ENCODE measurements at places on chromosomes 11 and 22.

- DNase-seq: no peak
These were observed 505.2 kb downstream of the NTM start for GRCh38 chr11:131875611-131876010.

- peak; percentile 53 for DNase-seq
These were observed 49.2 kb downstream of the CNTN5 start for GRCh38 chr11:99069856-99070444.

DNA sequence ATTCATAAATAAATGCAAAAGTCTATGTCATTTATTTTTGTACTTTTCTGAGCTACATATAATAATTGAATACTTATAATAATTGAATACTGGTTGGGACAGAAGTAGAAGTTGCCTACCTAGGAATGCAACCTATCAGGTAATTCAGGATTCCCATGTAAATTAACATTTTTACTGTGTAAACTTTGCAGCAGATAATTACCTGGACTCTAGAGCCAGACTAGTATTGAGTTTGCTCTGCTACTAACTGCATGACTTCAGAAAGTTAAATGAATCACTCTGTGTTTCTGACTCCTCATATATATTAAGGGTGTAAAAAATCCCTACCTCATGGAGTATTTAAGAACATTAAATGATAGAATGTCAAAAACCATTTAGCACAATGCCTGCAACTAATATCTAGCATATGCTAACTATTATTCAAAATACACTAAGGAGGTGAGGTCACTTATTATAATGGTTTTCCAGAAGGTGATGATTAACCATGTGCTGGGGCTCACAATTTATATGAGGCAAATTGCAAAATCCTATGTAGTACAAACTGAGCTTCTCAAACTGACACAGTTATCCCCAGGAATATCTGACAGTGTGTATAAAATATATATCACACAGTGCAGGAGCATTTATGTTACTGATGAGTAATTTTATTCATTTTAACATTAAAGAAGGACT, 138.1 kb upstream of the ANO3 start:
- no peak for DNase-seq

GRCh38 chr11:23078289-23078971, 218.2 kb upstream of the CCDC179 start:
- DNase-seq: no peak

- peak; percentile 39 for DNase-seq
These were observed 268.1 kb downstream of the BUD13 start for GRCh38 chr11:116504541-116505297.

GRCh38 chr22:17137170-17137569, 16.0 kb upstream of the TMEM121B start:
- no peak for DNase-seq

GRCh38 chr11:46404476-46405017, 13.0 kb upstream of the CHRM4 start:
- no peak for DNase-seq

DNA sequence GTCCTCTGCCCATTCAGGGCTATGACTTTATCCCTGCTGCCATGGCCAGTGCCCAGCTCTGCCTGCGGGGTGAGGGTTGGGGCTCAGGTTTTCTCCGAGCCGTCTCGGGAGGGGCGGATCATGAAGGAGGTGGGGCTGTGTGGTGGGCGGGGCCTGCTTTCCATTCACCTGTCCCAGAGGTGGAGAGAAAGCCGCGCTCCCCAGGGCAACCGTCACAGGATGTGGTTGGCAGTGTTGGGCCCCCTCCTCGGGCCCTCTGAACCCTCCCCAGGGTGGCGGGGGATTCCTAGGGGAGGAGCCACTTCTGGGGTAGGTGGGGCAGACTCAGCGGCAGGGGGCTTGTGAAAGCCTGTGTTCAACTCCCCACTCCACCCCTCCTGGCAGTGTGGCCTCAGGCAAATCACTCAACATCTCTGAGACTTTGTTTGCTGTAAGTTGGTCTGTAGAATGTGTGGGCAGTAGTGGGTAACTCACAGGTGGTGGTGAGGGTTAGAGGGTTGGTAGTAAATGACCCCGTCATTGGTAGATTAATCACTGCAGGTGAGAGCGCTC, 50.3 kb downstream of the CD6 start:
- no peak for DNase-seq

GRCh38 chr11:104219096-104219495, 55.1 kb upstream of the PDGFD start:
- DNase-seq: no peak

GRCh38 chr11:20881328-20882079, 212.1 kb downstream of the NELL1 start:
- no peak for DNase-seq

DNA sequence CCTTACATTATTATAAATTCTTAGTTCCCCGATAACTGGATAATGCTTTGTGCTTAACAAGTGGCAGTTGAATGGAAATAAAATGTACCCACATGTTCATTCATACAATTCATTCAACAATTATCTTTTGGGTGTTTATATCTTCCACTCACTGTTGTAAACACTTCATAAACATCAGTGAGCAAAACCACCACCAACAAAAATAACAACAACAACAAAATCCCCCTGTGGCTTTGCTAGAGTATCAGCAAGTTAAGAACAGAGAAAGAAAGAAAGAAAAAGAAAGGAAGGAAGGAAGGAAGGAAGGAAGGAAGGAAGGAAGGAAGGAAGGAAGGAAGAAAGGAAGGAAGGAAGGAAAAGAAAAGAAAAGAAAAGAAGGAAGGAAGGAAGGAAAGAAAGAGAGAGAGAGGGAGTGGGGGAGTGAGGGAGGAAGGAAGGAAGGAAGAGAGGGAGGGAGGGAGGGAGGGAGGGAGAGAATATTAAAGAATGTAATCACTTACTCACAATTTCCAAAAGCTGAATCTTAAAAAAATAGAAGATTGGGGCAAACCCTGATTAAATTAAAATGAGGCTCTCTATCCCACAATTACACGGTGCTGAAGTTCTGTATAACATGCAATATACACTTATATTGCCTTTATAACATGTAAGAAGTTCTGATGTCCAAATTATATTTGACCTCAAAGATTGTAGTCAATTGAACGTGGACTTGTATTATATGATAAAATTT, 2238.8 kb downstream of the LRRC4C start:
- DNase-seq: no peak

GRCh38 chr11:31555938-31556337, 46.4 kb downstream of the ELP4 start:
- no peak for DNase-seq

DNA sequence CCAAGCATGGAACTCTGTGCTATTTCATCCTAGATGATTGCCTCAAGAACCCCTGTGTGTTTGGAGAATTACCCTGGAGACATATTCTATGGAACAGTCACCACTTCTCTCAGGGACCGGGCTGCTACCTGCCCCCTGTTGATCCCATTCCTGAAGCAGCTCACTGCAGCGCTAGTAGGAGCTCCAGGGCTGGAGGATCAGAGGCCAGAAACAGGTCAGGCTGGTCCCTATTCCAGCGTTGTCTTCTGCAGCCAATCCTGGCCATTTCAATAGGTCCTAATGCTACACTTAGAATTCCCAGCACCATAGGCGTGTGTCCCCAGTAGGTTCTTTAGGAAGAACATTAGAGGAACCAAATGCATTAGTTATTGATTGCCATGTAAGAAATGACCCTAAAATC, 48.9 kb downstream of the BTG4 start:
- no peak for DNase-seq

DNA sequence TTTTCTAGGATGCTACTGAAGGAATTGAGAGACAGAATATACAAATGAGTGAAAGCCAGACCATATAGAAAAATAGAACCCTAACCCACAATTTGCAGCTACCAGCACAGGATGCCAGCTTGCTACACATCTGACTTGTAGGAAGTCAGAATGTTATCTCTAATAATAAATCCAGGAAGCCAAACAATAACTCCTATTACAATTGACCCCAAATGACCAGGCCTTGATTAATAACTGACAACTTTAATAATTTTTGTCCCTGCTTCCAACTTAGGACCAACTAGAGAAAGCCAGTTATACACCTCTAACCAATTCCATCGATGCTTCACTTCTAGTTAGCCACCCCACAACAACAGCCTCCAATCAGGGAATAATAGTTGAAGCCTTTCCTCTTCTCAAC, 193.4 kb downstream of the CASP12 start:
- no peak for DNase-seq

DNA sequence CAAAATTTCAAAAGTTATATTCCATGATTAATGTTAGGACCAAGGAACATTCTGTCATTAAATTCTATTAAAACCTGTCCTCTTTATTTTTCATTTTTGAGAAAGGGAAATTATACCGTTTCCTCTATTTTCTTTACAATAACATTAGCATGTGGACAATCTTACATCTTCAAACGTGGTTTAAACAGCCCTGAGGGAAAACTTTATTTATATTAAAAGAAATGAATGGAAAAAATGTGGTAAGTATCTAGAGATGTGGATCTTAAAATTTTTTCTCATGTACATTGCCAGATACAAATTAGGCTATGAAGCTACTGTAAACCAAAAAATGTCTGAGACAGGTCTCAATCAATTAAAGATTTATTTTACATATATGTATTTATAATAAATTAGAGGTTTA, 18.9 kb upstream of the FIBIN start:
- no peak for DNase-seq

DNA sequence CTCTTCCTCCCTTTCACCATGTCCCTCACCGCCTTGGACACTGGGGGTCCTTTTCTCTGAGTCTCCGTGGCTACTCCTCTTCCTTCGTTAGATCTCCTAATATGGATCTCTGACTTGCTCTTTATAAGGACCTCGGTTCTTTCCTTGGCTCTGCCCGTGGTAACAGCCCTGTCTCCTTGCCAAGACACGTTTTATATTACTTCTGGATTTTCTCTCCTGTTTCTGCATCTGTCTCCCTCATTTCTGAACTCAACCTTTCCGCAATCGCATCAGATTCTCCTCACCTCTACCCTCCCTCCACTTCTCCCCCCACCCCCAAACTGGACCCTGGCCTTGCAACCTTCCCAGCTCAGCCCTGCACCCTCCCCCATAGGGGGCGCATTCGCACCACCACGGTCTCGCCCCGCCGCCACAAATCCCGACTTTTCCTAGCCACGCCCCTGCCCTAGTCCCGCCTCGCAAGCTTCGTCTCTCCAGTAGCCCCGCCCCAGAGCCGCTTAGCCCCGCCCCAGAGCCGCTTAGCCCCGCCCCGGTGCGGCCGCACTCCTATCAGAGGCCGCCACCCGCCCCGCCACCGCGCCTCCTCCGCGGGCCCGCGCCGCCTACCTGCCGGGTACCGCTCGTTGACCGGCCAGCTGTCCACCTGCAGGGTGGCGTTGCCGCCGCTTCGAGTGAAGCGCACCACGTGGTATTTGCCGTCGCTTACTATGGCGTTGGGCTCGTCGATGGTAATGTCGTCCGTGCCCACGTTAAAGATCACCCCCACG, 39.0 kb downstream of the SLC22A12 start:
- DNase-seq: no peak

DNA sequence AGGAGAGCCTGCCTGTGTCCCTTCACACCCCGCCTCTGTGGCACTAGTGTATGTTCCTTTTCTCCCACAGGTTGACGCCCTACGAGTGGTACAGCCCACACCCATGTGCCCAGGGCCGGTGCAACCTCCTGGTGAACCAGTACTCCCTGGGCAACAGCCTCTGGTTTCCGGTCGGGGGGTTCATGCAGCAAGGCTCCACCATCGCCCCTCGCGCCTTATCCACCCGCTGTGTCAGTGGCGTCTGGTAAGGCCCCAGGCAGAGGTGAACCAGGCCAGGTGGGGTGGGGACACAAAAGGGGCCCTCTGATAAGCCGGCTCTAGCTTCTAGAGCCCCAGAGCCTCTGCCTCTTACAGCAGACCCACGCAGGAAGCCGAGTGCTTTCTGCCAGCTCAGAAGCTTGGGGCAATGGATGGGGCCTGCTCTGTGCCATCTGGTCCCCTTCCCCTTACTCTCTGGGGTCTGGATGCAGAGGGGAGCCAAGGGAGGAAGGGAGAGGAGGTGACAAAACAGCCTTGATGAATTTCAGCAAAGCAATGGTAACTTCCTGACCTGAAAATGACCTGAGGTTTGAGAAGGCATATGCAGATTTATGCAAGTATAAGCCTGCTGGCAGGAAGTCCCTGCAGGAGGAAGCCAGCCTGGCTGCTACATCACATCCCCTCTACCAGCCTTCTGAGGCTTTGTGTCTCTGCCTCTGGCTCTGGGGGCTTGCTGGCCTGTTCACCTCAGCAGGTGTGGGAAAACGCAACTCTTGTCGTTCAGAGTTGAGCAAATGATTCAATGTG, 67.0 kb upstream of the TBCEL start:
- no peak for DNase-seq
